ENCODE measurements at places on chromosomes 2 and 18.

DNA sequence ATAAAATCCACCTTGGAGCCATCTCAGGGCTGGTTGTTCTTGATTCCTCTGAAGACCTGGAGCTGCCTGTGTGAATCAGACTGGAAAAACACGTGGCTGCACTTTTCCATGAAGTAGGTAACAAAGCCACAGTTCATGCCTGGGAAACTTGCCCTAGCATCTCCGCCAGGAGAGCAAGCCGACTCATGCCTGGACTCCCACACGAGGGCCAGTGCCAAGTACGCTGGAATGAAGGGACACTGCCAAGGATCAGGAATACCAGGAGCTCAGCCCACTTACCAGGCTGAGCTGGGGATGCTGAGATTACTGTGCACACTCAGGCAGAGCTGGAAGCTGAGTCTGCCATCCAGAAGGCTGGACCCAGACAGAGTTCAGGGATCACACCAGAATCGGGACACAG lies 10.9 kb upstream of the FHL2 start:
- peak; percentile 36 for DNase-seq

DNA sequence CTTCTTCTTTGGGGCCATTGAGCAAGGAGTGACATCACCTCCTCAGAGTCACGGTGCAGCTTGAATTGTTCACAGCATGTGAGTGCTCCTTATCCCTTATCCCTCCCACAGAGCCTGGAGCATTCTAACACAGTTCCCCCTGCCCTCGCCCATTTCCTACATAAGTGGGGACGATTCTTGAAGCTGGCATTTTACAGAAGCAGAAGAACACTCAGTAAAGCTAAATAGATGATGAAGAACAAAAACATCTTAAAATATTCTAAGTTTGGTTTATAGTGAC lies 135.8 kb upstream of the APCDD1 start:
- no peak for DNase-seq

- DNase-seq: no peak
Measured at GRCh38 chr2:77479395-77479794, 42.8 kb downstream of the LRRTM4 start.

- no peak for DNase-seq
Measured at GRCh38 chr2:45445037-45445436, 166.0 kb downstream of the SRBD1 start.

DNA sequence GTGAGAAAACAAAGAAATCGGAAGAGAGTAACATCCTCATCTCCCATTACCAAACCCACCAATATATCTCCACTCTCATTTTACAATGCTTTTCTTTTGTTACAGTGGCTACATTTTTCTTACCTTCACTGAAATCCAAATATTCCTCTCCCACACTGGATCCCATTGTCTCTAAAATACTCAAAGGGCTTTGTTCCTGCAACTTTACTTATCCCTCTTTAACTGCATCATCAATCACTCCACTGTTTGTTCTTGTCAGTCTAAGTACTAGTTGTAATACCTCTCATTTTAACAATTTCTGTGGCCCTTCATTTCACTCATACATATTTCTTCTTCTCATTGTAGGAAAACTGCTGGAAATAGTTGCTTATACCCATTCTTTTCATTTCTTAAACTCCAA lies 464.2 kb upstream of the PIK3C3 start:
- DNase-seq: no peak

DNA sequence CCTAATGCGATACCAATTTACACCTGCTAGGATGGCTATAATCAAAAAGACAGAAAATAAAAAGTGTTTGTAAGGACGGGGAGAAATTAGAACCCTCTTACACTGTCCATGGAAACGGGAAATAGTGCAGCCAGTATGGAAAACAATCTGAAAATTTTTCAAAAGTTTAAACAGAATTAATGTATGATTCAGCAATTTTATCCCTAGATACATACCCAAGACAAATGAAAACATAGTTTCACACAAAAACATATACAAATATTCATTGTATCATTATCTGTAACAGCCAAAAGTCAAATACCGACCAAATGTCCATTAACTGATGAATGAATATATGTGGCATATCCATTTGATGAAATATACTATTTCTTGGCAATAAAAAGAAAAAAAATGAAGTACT lies 313.5 kb upstream of the GYPC start:
- no peak for DNase-seq

DNA sequence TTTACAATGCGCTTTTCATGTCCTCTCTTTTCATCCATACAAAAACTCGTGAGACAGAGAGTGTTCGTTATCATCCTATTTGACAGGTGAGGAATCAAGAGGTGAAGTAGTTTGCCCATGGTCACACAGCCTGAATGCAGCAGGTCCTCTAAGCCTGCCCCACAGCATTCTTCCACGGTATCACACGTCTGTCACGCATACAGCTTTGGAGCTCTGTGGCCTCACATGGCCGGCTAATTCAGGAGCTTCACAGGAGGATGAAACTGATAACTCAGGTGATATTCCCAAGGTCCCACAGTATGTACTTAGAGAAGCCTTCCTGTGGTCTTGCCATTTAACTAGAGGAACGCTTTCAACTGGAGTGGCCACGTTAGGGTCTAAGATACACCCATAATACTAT lies 59.0 kb downstream of the MYO5B start:
- no peak for DNase-seq

DNA sequence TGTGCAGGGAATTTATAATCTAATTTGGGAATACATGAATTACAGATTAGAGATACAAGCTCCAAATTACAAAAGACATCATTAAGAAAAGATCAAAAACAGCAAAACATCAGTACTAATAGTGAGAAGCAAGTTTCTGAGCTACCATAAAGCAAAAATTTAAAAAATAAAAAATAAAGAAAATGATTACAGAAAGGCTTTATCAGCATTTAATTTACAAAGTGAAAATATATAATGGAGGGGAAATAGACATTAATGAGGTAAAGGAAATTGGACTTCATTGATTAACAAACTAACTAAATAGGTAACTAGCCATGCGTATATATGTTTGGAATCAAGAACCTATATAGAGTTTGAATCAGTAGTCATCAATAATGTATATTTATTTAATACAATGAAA lies 712.9 kb upstream of the DDX18 start:
- no peak for DNase-seq

DNA sequence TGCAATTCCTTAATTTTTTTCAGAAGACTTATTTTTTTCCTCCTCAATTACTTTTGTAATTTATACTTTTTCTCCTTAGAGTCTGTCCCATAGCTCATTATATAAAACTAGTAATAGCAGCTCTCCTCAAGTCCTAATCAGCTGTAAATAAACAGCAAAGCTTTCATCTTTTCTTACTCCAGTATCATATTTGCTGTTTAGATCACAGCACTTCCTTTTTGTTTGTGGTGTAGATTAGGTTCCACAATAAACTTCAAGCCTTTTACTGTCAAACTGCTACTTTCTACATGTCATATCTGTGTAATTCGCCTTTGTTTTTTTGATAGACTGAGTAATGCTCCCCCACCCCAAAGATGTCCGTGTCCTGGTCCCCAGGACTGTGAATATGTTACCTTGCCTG lies 25.5 kb downstream of the GCG start:
- no peak for DNase-seq

DNA sequence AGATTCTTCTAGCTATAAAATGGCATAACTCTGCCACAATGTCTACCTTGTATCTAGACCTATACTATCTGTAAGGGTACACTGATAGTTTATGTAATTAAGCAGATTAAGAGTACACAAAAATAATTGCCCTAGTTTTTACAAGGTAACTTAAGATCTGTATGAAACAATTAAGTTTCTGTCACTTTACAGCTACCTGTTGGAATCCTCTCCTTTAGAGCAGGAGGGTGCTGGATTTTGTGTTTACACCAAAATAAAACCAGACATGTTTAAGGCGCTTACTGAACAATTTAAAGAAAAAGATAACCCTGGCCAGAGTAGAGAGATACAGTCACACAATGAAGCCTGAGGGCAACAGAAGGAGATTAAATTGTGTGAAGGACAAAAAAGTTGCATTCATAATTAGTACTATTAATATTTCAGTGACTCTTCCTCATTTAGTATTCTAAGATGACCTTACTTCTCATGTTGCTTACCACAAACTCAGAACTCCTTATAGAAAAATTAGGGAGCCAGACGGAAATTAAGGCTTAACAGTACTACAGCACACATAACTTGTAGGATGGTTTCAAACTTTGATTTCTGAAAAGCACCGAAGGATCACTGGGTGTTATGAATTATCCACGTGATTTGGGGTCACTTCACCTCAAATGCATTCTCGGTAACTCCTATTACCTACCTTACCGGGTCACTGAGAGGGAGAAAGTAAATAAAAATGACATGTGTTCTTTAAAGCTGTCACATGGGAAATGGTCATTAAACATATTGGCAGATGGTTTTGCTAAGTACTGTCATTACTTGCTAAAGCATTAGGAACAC lies 1.0 kb downstream of the DARS1 start:
- no peak for DNase-seq

DNA sequence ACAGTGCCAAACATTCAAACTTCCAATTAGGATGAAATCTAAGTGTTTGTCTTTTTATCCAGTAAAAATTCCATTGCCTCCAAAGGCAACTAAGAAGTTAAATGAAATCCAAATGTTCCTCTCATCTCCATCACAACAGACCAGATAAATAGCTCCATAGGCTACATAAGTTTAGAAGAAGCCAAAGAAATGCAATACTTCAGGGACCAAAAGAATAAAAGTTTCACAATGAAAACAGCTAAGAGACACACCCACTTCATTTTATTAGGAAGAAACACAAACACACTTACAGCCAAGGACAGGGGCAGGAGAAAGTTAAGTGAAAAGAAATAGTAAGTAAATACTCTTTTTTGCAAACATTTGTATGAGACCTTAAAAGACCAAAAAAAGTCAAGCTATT lies 88.5 kb upstream of the CCDC150 start:
- DNase-seq: no peak

DNA sequence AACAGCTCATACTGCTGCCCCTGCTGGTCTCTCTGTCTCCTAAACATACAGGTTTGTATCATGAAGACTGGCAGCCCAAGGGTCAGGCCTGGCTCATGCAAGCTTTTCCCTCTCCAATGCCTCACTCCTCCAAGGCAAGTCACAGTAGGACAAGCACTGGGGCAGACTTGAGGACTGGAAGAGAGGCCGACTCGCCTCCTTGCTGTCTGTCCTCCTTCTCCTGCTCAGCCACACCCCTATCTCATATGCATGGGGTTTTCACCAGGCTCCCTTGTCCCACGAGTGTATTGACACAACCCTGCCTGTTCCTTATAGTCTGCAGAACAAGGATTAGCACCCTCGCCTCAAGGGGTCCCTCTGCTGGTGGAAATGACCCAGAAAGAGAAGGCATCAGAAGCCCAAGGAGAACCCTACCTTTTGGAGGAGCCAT lies 223.7 kb downstream of the SOX11 start:
- no peak for DNase-seq

GRCh38 chr2:64601034-64601754 lies 52.5 kb downstream of the SERTAD2 start:
- DNase-seq: no peak

DNA sequence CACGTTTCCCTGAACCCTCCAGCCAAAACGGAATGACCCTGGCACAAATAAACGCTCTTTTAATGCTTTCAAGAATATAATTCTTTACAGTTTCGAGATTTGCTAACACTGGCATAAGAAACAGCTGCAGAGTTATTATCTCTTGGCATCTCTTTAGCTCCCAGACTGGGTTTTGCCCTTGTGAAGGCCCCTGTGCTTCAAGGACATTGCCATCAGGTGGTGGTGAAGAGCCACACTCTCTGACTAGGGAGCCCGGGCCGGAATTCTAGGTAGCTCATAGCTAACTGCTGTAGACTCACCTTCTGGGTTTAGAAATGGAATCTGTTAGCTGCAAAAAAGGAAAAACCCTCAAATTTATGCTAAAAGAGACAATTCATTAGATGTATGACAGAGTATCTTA lies 13.3 kb upstream of the GALNT14 start:
- DNase-seq: no peak

DNA sequence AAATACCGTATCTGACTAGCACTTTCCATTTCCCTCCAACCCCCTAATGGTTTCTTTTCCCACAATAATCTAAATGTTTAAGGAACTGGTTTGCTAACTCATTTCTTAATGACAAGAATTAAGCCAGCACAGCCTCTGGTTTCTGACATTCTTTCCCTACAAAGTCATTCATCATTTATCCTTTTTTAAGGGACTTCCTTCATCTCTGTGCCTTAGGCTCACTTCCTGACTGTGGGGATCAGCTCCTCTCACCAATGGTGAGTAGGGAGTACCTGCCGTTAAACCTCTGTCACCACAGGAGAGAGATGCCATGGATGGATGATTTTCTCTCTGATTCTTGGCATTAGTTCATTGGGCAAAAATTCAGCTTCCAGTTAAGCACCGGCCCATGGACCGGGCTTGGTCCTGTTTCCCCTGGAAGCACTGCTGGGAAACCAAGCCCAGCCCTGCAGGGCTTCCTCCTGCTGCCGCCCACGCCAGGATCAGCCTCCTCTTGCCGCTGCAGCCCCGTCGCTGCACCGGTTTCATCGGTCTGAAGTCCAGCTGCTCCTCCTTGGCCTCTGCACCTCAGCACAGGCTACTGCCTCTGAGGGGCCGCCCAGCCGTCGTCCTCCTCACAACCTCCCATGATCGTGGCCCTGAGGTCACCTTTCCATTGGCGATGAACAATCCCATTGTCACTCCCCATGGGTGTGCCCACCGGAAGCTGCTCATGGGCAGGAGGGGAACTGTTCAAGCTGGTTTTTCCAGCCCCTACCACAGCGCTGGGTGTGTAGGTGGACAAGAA lies 64.0 kb upstream of the ZNF516 start:
- DNase-seq: no peak

GRCh38 chr18:45083226-45083855 lies 402.7 kb downstream of the SETBP1 start:
- DNase-seq: no peak

All from HS-27A (cell line).